ENCODE measurements at places on chromosomes 4 and X. TPM values are rescaled to one million over a fixed set of nuclear protein-coding genes. Genes with fewer than 3 reads are reported as not detected.
A peak's percentile ranks its signal among the peaks of the same experiment; 100 is the strongest.

GRCh38 chrX:71637253-71637618, 18.9 kb upstream of the CXCR3 start:
- H3K27me3 ChIP-seq, result no peaks in the 10 kb centered on the region
- no peaks in the 10 kb centered on the region for H3K36me3 ChIP-seq
- DNase-seq, result no peak
- no peak overlapping the region for H3K27ac ChIP-seq

DNA sequence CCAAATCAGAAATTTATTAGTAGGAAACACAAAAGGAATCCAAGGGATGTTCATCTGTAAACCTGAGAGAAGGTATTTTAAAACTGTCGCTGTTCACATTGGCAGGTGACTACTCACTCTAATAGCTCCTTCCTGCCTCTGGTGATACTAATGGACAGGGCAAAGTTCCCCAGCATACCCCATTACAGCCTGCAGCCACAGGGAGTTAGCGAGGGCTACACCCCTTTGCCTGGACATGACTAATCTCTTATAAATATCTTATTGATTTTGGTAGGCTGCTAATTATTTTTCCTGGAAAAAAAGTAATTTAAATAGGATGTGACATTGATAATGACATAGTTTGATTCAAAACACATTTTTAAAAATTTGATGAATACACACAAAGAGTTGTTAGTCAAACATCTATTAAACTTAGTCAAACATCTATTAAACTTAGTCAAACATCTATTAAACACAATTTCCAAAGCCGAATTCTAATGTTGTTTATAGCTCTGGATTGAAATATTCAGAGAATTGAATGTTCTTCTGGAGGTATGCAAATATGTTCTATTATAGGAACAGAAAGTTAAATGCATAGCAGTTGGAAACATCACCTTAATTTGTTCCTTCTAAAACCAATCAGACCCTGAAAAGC, 83.0 kb upstream of the CBR4 start:
- no peaks in the 10 kb centered on the region for H3K27me3 ChIP-seq
- DNase-seq, result no peak
- no peaks in the 10 kb centered on the region for H3K36me3 ChIP-seq
- H3K27ac ChIP-seq, result no peak overlapping the region

- no peak overlapping the region for H3K27ac ChIP-seq
- H3K4me1 ChIP-seq, result no peaks in the 10 kb centered on the region
- H3K27me3 ChIP-seq, result no peaks in the 10 kb centered on the region
- H3K4me3 ChIP-seq, result no peak overlapping the region
- DNase-seq, result no peak
- no peaks in the 10 kb centered on the region for H3K36me3 ChIP-seq
These were observed 277.8 kb downstream of the EPHA5 start for GRCh38 chr4:65392488-65392887.

GRCh38 chr4:189279188-189279587, 661.5 kb upstream of the FRG1 start:
- H3K4me1 ChIP-seq, result no peaks in the 10 kb centered on the region
- no peak overlapping the region for H3K27ac ChIP-seq
- no peaks in the 10 kb centered on the region for H3K36me3 ChIP-seq

DNA sequence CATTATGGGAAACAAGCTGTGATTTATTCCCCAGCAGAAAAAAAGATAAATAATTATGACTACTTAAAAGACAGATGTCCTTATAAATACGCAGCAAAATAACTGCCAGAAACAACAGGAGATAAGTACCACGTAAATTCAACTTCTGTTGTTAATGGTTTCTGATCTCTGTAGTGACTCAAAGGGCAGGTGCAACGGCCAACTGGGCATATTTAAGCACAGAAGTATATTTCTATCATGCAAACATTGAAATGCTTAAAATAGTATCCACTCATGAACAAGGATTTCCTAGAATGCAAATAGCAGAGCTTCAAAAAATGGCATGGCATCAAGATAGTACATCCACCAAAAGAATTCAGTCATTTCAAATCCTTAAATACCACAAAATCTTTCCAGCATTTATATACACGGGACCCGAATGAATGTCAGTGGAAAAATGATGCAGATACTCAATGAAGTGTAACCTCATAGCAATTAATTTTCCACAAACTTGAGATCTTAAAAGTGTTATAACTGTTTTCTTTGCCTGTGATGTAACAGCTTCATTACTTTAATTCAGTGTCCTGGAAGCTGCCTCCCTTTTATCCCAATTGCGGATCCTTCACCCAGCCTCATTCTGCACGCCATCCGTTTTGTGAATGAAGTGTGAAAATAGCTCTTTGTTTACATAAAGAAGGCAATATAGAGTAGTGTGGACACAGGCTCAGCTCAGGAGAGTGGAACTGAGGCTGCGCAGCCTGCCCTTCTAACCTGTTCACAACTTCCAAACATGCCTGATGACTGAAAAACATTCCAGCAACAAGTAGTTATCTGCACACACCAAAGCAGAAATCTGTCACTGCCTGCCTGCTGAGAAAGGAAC, 10.2 kb downstream of the PDGFC start:
- H3K27me3 ChIP-seq, result no peaks in the 10 kb centered on the region
- peaks cover 8% of the 10 kb centered on the region for H3K4me1 ChIP-seq
- DNase-seq, result no peak
- H3K36me3 ChIP-seq, result no peaks in the 10 kb centered on the region
- no peak overlapping the region for H3K4me3 ChIP-seq
- no peak overlapping the region for H3K27ac ChIP-seq

DNA sequence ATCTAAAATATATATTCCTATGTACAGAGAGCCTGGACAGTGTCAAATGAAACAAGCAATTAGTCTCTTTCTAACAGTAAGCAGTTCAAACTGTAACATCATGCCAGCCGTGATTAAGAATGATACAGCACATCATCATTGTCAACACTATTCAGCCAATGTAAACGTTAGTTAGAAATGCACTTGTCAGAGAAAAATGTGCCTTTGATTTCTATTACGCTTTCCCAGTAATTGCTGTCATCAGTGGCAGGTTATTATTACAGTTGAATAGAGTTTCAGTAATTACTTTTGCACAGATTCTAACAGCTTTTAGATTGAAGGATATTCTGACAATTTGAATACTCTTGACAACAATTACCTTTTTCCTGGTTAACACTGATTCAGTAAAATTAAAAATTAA, 1007.1 kb downstream of the SH3BGRL start:
- no peak overlapping the region for H3K27ac ChIP-seq
- H3K4me1 ChIP-seq, result no peaks in the 10 kb centered on the region
- no peaks in the 10 kb centered on the region for H3K36me3 ChIP-seq
- DNase-seq, result no peak
- H3K27me3 ChIP-seq, result peaks cover 7% of the 10 kb centered on the region
- no peak overlapping the region for H3K4me3 ChIP-seq

DNA sequence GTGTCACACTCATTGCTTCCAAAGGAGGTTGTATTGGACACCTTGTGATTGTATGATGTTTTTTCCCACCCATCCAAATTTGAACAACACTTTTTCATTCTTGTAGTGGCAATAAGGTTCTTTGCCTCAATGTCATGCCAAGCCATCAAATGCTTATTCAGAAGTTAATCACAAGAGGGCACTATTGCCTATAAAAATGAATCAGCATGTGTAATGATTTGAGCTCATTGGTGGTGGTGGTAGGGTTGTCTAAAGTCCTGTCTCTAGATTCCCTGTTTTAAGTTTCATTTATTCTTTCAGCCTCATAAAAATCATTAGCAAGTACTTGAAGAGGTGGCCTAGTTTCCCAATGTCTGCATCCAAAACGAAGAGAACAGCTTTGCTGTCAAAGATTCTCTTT, 37.0 kb downstream of the IRS4 start:
- no peak for DNase-seq
- H3K4me1 ChIP-seq, result no peaks in the 10 kb centered on the region

DNA sequence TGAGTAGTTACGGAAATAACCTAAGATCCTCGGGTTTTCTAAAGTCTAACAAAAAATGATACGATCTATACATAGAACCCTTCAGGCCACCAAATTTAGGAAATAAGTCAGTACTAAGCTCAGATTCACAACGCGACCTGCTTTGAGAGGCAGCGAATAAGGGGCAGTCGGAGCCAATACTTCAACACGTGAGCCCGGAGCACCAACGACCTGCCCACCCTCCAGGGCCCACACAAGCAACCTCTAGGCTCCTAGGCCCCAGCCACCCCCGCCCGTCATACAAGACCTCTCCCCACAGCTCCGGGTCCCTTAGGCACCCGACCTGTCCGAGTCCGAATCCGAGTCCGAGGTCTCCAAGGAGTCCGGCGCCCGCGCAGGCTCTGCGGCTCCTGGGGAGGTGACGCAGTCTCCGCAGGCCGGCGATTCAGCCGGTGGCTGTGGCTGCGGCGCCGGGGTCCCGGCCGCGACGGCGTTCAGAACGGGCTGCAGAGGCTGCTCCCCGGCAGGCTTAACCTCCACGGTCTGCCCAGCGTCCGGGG, 580 bp downstream of the NAF1 start:
- no peaks in the 10 kb centered on the region for H3K27me3 ChIP-seq
- H3K4me3 ChIP-seq, result peak overlapping the region; percentile 89

DNA sequence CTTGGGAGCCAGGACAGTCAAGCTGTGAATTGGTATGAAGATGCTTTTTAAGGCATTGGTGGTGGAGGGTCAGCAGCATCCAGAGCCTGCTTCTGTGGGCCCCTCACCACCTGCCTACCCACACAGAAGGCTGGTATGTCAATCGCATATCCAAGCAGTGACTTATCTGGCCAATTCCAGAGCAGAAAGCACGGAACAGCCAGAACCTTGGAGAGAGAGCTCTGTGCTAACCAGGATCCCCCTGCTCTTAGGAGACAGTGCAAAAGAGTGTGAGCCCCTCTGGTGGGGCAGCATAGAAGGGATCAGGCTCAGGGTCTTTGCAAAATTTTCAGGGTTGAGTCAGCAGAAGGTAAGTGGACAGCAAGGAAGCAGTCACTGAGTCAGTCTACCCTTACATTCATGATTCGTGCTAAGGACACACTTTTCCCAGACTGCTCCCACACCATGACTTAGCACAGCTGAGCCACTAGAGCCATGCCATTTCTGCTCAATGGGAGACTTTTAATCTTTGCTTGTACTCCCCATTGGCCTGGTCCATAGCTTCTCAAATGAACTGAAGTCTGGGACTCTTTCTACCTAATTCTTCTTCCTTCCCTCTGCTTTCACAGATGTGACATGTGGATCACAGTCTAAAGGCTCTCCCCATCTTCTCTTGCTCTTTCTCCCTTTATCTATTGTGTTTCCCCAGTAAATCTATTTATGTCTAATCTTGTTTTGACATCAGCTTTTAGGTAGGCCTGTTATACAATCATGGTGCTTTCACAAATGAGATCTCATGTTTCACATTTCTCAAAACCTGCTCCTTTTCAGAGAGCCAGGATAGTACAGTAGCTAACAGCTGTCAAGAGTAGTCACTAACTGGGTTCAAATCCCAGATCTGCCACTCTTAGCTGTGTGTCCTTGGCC, 20.0 kb downstream of the MORF4L2 start:
- H3K27ac ChIP-seq, result no peak overlapping the region
- H3K36me3 ChIP-seq, result no peaks in the 10 kb centered on the region
- no peak for DNase-seq
- H3K4me1 ChIP-seq, result no peaks in the 10 kb centered on the region
- no peaks in the 10 kb centered on the region for H3K27me3 ChIP-seq

DNA sequence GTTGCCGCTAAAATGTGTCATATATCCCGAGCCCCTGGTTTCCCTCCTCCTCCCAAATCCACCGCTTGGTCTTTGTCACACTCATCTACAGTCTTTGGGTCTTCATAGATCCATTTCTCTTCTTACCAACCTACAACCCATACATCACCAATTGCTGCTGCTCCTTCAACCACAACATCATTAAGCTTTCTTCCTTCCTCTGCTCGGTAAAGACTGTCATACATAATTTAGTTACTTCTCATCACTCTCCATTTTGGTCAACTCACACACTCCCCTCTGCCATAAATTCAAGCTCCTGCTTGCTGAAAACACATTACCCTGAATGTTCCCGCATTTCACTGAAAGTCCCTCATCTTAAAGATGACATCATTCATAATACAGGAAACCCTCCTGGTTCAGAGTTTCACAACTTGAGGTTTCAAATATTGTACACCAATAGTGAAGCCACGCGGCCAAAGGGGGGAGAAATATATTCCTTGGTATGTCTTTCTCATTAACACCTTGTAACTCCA, 1.7 kb upstream of the DCTD start:
- peaks cover 6% of the 10 kb centered on the region for H3K4me1 ChIP-seq
- H3K36me3 ChIP-seq, result peaks cover 14% of the 10 kb centered on the region
- H3K27ac ChIP-seq, result no peak overlapping the region
- DNase-seq, result no peak
- H3K4me3 ChIP-seq, result no peak overlapping the region

GRCh38 chrX:39755143-39756032, 342.4 kb downstream of the BCOR start:
- H3K4me3 ChIP-seq, result no peak overlapping the region
- DNase-seq, result peak; percentile 94
- no peaks in the 10 kb centered on the region for H3K4me1 ChIP-seq
- H3K27me3 ChIP-seq, result no peaks in the 10 kb centered on the region

- no peaks in the 10 kb centered on the region for H3K36me3 ChIP-seq
- no peaks in the 10 kb centered on the region for H3K4me1 ChIP-seq
- H3K4me3 ChIP-seq, result no peak overlapping the region
- no peaks in the 10 kb centered on the region for H3K27me3 ChIP-seq
These were observed 310.0 kb downstream of the ARHGAP24 start for GRCh38 chr4:85784947-85785346.

- H3K36me3 ChIP-seq, result no peaks in the 10 kb centered on the region
- H3K27me3 ChIP-seq, result no peaks in the 10 kb centered on the region
- no peak overlapping the region for H3K4me3 ChIP-seq
These were observed 45.4 kb downstream of the ZNF711 start for GRCh38 chrX:85288992-85289723.

DNA sequence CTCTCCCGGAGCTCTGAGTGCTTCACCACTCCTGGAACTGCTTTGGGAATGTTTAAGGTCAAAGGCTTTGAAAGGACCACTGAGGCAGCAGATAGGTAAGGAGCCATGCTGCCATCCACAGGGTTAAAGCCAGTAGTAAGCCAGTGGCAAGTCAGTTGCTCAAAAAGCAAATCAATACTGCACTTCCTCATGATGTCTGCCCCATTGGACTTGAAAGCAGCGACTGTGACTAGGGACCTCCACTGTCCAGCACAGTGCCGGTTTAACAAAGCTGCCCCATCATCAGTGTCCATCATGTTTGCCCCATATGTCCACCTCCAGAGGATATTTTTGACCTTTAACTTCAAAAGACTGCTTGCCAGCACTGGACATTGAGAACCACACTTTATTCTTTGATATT, 49.9 kb upstream of the FGF13 start:
- H3K4me1 ChIP-seq, result no peaks in the 10 kb centered on the region
- peaks cover 35% of the 10 kb centered on the region for H3K27me3 ChIP-seq
- no peak overlapping the region for H3K4me3 ChIP-seq

GRCh38 chr4:137700072-137700471, 167.8 kb upstream of the PCDH18 start:
- no peaks in the 10 kb centered on the region for H3K27me3 ChIP-seq
- DNase-seq, result no peak
- H3K36me3 ChIP-seq, result no peaks in the 10 kb centered on the region
- peaks cover 3% of the 10 kb centered on the region for H3K4me1 ChIP-seq
- H3K4me3 ChIP-seq, result no peak overlapping the region

- H3K36me3 ChIP-seq, result no peaks in the 10 kb centered on the region
- H3K27ac ChIP-seq, result no peak overlapping the region
- peaks cover 5% of the 10 kb centered on the region for H3K4me1 ChIP-seq
- no peak for DNase-seq
- H3K4me3 ChIP-seq, result no peak overlapping the region
These were observed 50.1 kb downstream of the GPAT3 start for GRCh38 chr4:83585982-83586508.

The PCDH18 gene
- polyA plus RNA-seq, result 3.6 TPM

The ARMCX2 gene
- polyA plus RNA-seq, result 62.0 TPM

The SOD3 gene
- polyA plus RNA-seq, result 25.3 TPM

The PALLD gene
- 43.0 TPM for polyA plus RNA-seq

The TIMP1 gene
- polyA plus RNA-seq, result 415 TPM

The PHKA1 gene
- 22.6 TPM for polyA plus RNA-seq

The MGAT4D gene
- polyA plus RNA-seq, result not detected

The PDS5A gene
- polyA plus RNA-seq, result 23.1 TPM

The TRIM2 gene
- 6.2 TPM for polyA plus RNA-seq
